ENCODE measurements at places on chromosomes 6 and 20.

DNA sequence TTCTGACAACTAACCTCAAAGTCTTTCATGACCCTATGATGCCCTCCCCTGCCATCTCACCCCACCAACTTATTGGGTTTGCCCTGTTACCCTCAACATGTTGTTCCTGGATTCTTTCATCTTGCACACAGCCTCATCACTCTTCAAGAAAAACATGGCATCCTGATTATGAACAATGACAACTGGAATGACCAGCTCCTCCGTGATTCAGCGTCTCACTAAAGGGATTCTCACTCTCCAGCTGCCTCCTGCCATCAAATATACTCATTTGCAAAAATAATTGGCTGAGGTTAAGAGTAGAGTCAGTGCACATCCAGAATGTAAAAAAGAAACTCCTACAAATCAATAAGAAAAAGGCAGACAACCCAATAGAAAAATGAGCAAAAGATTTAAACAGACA, 59.7 kb upstream of the MDGA1 start:
- DNase-seq: no peak

GRCh38 chr20:42483730-42484303, 705.9 kb downstream of the PTPRT start:
- DNase-seq: no peak

DNA sequence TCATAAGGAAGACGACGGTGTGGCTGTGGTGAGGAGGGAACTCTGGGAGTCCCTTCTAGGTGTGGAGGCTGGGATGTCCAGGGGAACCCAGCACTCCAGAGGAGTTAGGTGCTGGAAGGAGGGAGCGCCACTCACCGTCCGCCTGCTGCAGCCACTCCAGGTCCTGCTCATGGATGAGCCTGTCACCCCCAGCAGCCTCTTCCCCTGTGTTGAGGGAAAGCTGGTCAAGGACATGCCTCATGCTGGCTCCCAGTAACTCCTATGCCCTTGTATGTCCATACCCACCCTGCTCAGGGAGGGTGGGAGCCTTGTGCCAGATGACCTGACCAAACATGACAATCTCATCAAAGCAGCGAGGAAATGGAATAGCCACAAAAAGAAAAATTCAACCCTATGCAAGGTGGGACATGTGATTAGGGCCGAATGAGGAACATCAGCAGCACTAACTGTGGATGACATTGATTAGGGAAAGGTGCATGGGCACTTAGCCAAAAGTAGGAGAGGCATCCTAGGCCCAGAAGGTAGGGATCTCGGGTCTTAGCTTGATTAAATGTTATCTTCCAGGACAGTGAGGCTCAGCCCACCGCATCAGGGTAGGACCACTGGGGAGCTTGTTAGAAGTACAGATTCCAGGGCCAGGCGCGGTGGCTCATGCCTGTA, 3.0 kb downstream of the DNPH1 start:
- no peak for DNase-seq

DNA sequence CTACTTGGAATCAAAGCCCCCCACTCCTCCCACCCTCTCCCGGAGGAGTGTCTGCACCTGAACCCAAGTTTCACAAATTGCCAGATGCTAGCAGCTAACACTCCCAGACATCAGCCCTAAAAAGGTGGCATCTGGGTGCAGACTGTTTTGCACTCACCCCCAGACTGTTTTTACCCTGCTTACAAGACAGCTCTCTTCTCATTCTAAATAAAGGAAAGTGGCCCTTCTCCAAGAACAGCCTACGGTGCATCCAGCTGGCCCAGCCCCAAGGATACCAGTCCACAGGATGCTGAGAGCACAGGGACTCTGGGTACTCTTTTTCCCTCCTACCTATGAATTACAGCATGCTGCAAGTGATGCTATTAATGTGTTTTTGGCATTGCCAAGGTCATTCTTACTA, 842.0 kb upstream of the FLRT3 start:
- no peak for DNase-seq

DNA sequence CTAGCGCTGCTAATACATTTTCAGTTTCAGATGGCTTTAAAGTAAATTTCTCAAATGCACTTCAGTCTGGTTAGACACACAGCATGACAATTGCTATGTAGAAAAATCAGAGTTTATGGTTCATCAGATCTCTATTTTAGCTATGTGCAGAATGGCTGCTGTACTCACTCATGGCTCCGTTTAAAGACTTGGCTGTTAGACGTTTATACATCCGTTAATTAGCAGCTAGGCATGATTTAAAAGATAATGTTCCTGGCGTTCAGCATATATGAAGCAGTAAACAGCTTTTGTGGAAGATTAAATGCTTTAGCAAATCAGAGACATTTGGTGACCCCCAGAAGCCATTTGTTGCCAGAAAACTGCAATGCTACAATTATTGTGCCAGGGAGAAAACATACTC, 350.0 kb upstream of the MANEA start:
- DNase-seq: no peak

GRCh38 chr6:144624246-144624645, 339.1 kb downstream of the UTRN start:
- DNase-seq: no peak

DNA sequence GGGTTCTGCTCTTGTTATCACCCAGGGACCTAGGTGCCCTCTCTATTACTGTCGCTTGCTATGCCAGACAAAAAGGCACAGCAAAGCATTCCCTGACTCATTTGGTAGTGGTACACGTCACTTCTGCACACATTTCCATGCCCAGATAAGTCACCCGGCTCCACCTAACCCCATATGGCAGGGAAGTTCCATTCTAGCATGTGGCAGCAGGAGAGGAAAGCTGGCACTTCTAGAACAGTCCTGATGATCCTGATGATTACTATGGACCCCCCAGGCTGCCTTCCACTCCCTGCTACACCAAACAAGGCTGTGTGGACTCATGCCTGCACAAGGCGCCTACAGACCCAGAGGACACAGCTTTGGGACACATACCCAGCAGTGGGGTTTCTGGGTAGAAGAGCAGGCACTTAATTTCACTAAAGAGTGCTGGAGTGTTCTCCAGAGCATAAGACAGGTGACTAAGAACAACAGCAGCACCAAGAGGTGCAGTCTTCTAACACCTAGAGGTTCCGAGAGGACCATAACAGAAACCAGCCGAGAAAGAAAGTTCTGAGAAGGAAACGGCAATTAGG, 53.5 kb upstream of the NELFCD start:
- DNase-seq: no peak

GRCh38 chr6:82385961-82386360, 22.3 kb downstream of the TPBG start:
- no peak for DNase-seq

DNA sequence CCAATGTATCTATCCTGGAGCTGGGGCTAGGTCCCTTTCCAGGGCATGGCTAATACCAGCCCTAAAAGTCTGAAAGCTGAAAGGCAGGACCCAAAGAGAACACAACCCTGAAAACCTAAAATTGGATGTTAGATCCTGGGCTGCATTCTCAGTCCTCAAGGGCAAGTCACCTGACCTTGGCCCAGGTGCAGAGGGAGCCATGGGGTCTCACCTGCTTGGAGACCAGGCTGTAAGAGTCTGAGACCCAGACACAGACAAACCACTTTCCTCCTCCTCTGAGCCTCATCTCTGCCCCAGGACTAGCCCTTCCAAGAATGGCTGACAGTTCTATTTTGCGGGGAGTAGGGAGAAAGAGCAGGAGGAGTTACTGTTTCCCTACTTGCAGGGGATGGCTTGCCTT, 60.0 kb downstream of the EFCAB8 start:
- DNase-seq: no peak

DNA sequence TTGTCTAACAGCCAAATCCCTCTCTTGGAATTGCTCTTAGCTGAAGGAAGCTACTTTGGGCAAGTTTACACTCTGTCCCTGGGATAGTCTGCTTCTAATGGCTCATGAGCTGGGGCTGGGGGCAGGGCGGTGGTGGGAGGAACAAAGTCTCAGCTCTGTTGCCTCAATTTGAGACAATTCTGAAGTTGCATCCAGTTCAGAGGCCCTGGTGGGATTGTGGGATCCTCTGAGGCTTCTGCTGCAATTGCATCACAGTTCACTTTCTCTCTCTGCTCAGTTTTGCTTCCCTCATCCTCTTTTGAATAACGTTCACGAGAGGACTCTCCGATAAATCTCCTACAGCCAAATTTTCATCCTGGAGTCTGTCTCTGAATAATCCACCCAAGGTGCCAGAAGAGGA, 440.6 kb upstream of the SLC35B3 start:
- no peak for DNase-seq

- no peak for DNase-seq
Observed at GRCh38 chr6:111806561-111807497, 66.4 kb downstream of the FYN start.

- DNase-seq: no peak
Observed at GRCh38 chr20:21509597-21510371, 4.1 kb downstream of the NKX2-2 start.

GRCh38 chr20:62346398-62347150, 20.5 kb downstream of the LAMA5 start:
- no peak for DNase-seq

DNA sequence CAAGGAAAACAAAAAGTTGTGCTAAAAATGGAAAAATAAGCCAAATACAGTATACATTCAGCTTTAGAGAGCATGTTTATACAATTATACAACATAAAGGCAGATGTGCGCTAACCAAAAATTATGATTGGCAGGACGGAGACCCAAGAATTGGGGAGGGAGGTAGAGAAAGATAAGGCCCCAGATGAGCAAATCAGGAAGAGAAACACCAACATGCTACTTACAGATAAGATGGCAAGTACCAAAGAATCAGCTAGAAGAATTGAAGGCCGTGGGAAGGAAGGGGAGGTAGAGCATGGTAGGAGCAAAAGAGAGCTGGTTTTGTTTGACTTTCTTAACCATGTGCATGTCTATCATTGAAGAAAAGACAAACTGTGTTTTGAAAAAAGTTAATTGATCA, 45.4 kb downstream of the PRND start:
- no peak for DNase-seq

DNA sequence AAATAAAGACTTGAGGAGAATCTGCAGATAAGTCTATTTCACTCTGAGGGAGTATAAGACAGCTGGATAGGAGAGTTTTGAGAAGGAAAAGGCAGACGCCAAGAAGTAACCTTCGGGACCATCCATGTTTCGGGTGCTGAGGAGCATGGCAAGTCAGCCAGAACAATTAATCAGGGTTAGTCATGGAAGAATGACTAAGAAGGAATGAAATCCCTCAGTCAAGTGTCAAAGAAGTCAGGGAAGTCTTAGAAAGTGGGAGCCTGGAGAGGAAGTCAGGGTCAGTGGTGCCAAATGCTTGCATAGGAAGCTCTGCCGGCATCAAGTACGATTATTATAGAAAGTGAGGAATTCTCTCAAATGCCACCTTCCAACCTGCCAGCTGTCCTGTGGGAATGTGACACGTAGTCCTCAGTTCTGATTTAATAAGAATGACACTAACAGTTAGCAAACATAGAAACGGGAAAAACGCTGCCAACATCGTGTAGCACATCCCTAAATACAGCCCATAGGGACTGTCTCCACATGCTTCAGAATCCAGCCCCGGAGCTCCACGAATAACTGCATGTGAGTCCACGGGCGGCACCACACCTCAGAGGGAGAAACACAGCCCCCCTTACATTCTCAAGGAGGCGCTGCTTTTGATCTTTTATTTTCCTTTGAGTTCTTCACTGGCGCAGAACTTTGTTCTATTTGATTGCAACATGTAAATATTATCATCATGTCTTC, 602.7 kb downstream of the PRKN start:
- DNase-seq: no peak

DNA sequence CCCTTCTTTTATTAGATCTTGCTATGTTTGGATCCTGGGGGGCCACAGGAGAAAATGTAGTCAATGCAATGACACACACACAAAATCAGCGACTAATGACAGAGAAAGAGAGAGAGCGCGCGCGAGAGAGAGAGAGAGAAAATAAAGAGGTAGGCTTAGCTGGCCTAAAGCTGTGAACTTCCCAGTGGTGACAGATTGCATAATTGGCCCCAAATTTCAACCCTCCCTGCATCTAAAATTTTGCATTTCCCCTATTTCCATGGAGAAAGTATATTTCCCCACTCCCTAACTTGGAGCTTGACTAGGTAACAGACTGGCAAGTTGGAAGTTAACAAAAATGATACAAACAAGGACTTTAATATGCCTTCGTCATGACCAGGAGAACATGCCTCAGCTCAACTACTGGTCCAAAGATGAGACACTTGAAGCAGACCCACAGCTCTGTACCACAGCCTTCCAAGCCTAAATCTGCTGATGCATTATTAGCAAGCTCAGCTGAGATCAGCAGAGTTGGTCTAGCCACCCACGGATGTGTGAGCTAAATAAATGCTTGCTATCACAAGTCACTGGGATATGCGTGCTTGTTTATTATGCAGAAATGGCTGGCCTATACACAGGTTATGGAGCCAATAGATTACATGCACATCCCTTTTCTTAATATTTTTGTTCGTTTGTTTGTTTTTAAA, 118.1 kb upstream of the PRDM1 start:
- DNase-seq: no peak

DNA sequence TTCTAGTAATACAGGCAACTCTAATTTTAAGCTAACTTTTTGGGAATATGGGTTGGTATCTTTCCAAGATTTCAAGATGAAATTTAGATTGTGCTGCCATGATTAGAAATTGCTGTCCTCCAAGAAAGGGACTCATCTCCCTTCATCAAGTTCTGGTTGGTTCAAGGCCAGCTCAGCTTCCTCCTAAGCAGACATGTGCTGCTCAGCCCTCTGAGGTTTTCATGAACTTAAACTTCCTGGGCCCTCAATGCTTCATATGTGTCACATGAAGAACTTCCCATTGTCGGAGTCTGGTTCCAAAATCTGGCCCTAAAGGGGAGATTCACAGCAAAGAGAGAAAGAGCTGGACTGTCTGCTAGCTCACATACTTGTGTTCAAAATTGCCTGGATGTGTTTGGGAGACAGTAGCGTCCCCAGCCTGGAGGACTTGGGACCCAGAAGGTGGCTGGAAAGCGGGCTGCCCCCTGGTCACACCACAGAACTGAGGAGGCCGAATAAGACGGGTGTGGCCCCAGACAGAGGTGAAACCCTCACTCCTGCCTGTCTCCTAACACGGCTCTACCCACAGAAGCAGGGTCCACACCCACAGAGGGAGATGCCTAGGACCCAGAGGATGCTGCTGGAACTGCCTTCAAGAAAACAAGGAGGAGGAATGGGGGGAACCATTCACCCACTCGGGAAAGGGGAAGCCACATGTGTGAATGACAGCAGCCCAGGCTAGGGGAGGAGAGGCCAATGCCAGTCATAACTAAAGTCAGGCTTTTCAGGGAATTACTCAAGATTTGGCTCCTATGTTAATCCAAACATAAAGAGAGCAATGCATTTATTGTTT, 54.3 kb upstream of the GPR31 start:
- no peak for DNase-seq

DNA sequence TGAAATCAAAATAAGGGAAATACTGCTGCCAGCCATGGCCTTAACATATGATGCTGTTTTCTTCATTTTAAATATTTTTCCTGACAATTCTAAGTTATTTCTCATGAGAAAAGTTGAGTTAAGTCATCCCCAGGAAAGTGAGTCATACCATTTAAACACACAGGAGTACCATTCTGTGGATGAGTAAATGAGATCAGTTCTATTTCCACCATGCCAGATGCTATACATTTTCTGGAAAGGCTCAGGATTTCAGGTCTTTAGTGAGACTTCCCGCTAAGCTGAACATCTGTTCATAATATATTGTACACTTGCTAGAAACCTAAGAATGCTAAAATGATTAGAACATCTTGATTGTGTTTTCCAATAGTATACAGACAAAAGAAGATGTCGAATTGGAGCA, 256.2 kb upstream of the MANEA start:
- DNase-seq: no peak

- DNase-seq: no peak
Observed at GRCh38 chr20:61192337-61192950, 59.6 kb upstream of the CDH4 start.

Measured in liver (tissue), 10 donors.